ENCODE measurements at places on chromosomes 11 and 22.

DNA sequence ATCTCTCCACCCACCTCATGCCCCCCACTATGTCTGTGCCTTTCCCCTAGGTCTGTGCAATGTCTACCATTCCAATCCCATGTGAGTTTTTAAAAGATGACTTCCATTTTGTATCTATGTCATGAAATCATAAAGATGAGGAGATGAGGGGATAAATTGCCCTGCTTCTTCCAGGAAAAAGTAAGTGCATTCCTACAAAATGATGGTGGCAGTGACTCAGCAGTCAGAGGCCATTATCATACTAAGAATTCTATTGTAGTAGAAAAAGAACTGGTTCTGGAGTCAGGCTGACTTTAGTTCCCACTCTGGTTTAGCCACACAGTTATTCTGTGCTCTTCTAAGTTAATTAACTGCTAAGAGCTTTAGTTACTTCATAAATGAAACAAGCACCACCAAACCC is 89.6 kb upstream of the API5 start:
- DNase-seq = no peak

- no peak for DNase-seq
Measured at GRCh38 chr11:120738516-120739046, 227.0 kb downstream of the GRIK4 start.

DNA sequence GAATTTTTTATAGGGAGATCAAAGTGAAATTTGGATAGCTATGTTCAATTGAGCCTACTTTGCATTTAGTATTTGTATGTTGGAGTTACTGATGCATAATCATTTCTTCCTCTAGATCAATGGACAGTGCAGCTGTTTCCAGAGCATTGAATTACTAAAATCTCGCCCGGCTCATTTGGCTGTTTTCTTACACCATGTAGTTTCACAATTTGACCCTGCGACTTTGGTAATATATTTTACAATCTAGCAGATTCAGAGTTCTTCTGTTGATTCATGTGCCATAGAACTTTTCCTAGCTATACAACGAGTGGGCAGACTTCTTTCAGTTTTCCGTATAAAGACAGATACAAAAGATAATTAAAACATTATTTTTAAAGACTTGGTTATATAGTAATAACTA is 70.0 kb upstream of the GRIK4 start:
- no peak for DNase-seq

DNA sequence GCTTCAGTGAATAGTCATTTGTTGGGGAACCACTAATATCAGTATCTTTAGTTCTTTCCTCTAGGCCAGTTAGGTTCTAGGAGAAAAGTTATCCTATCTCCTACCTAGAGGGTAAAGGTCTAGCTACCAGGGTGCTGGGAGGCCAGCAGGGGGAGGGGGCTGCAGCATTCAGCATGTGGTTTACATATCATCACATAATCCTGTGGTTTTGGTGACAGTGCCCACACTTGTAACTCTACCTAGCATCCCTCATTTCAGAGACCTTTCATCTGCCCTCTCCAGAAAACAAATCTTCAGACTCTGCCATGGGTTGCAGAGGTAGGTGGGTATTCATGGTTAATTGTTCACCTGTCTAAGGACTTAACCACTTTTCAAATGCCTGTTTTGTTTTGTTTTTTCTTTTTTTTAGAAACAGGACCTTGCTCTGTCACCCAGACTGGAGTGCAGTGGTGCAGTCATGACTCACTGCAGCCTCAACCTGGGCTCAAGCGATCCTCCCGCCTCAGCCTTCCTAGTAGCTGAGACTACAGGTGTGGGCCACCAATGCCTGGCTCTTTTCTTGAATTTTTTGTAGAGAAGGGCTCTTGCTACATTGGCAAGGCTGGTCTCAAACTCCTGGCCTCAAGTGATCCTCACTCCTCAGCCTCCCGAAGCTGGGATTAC is 146.8 kb downstream of the ENTHD1 start:
- DNase-seq = no peak

- no peak for DNase-seq
Measured at GRCh38 chr11:36557991-36558390, 9.8 kb upstream of the RAG1 start.

GRCh38 chr11:114343020-114343419 is 46.8 kb downstream of the NNMT start:
- no peak for DNase-seq

DNA sequence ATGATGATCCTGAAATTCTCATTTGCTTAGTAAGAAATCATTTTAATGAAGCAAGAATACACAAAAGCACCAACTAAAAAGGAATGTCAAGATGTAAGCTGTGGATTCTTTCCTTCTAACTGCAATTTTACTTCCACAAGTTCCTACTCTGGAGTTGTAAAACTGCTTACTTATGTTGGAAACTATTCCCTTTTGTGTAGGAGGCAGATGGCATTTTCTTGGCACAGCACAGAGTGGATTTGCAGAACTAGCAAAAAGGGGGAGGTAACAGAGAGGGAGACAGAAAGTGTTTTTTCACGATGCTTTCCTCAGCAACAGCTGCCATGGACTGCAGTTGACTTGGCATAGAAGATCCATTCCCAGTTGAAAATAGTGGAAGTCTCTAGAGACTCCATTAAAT is 1112.0 kb upstream of the RAG2 start:
- DNase-seq = no peak

DNA sequence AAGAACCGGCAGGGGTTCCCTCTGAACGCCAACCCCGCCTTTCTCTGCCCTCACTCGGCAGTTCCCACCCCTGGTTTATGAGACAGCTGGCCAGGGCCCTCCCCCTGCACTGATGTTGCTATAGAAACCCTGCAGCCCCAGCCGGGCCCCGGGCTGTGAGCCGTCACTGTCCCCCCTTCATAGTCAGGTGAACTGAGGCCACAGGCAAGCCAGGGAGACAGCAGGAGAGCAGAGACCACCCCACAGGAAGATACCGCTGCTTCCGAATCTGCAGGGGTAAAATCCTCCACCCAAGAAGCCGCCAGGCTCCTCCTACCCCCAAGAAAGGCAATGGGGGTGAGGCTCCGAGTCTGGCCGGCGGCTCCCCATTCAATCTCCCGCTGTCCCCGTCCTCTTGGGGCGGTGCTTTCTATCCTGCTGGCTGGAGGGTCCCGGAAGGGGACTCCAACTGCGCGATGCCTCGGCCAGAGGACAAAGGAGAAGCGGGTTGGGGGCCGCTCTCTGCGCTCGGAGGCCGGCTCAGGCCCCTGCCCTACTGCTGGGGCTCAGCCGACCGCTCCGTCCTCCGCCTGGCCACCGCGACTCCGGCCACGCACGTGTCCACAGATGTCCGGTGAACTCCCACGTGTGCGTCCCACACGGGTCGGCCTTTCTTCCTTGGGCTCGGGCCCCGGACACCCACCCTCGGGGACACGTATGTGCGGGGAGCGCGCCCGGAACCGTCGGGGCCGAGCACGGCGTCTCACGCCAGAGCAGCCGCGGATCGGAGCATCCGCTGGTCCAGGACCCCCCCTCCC is 587 bp downstream of the SLC25A22 start:
- DNase-seq = peak; percentile 93

DNA sequence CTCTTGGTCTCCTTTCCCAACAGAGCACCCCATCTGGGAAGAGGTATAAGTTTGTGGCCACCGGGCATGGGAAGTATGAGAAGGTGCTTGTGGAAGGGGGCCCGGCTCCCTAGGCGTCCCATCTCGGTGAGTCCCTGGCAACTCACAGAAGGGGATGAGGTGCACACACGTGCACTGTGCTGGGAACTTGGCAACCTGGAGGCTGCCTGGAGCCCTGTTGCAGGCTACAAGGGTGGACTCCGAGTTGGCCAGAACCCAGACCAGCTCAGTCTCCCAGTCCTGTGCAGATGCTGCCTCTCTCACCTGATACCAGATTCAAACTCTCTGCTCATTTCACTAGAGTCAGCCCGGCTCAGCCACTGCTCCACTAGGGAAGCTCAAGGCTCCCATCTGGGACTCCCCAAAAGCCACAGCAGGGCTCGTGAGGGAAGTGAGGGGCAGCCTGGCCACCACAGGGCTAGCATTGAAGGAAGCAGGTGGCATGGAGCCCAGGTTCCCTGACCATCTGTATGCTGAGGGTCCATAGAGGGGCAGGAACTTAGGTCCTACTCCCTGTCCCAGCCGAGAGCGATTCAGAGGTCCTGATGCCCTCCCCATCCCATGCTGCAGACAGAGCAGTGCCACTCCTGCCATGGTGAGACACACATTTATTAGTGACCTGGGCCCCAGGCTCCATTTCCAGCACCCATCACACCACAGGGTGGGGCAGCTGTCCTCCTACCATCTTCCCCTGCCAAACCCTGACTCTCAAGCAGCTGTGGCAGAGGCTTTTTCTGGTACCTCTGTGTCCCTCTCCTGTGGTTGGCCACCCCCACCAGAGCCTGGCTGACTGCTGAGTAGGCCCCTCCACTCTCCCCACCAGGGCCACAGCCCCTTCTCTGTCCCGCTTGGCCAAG is 4.0 kb downstream of the PRR33 start:
- DNase-seq = no peak

- DNase-seq = no peak
Measured at GRCh38 chr22:30312053-30312452, 14.7 kb downstream of the TBC1D10A start.

GRCh38 chr11:127651888-127652221 is 651.3 kb upstream of the KIRREL3 start:
- DNase-seq = no peak

DNA sequence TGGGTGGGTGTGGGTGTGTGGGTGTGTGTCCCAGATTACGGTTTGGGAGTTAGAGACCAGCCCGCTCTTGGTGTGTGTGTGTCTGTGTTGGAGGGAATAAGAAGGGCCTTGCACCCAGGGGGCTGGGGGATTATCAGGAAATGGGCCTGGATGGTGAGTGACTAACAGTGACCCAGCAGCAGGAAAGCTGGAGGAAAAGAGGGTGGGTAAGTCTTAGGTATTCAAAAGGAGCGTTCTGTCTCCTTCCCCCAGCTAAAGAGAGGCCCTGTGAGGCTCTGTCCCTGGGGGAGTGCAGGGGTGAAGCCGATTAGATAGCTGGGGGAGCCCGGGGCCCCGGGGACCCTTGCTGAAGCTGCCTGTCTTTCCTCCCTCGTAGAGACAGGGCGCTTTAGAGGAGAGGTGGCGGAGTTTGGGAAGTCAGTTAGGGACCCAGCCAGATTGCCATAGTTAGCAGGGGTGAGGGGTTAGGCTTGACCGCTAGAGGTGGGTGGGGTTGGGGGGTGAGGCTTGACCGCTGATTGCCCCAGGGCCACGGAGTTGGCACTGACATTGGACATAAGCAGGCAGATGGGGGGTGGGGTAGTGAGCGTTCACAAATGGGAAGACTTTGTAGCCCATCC is 1.5 kb downstream of the OAF start:
- no peak for DNase-seq

DNA sequence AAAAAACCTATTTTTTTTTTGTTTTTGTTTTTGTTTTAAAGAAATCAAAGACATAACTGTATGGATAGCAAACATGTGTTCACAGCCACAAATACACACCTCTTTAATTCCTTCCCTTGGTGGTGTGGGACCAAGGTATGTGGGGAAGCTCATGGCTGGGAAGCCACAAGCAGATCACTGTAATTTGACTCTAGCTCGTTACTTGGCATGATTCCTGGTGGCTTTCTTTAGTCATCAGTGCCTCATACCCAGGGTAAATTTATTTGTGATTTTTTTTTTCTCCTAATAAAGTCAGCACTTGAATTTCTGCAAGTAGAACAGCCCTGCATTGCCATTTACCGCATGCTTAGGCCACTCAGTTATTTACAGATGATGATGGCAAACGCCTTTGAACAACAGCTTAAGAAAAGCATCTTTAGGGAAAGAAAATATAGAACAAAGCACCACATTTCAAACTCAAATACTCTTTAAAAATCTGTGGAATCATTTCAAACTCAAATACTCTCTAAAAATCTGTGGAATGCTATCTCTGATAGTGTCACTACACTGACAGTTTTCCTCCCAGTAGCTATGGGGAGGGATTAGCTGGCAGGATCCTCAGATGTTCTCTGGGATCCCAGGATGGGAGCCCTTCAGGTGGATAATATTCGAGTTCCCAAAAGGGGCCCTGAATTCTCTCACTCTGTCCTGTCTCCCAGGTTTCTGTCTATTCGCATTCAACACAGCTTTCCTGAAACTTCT is 687.2 kb downstream of the OPCML start:
- DNase-seq = no peak

- no peak for DNase-seq
Measured at GRCh38 chr11:34001557-34002064, 49.9 kb upstream of the CAPRIN1 start.

DNA sequence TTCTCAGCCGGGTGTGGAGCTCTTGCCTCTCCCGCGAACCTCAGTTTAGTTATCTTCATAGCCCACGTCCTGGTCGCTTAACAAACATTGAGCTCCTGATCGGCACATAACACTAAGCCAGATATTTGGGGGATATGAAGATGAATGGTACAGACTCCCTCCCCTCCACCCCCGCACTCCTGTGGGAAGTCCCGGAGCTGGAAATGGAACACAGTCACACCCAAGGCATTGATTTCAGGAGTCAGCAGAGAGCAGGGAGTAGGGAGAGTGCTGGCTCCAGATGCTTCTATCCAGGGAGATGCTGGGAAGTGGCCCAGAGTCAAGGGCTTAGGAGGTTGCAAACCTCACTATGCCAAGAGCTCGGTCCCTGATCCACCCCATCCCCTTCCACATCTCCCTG is 26.1 kb upstream of the CABP7 start:
- no peak for DNase-seq

- DNase-seq = no peak
Measured at GRCh38 chr11:83057721-83058120, 14.0 kb downstream of the RAB30 start.

DNA sequence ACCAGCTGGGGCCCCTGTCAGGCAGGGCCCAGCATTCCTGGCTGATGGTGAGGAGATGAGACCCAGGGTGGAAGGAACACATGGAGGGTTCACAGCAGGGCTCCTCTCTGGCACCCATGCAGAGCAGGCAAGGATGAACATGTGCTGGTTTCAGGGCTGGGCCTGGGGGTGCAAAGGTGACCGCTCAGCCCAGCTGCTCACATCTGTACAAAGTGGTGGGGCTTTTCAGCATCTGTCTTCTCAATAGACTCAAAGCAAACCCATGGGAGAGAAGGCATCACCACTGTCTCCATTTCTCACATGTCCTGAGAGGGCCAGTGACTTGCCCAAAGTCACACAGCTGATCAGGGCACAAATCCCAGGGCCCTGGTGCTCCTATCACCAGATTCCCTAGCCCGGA is 27.3 kb upstream of the TCF20 start:
- no peak for DNase-seq

All from Kasumi-1 (cell line).